ENCODE measurements at places on chromosomes 7 and 10. TPM values are rescaled to one million over a fixed set of nuclear protein-coding genes. Genes with fewer than 3 reads are reported as not detected.

GRCh38 chr7:111561654-111561903 lies 713 bp downstream of the IMMP2L start:
- DNase-seq, result no peak

DNA sequence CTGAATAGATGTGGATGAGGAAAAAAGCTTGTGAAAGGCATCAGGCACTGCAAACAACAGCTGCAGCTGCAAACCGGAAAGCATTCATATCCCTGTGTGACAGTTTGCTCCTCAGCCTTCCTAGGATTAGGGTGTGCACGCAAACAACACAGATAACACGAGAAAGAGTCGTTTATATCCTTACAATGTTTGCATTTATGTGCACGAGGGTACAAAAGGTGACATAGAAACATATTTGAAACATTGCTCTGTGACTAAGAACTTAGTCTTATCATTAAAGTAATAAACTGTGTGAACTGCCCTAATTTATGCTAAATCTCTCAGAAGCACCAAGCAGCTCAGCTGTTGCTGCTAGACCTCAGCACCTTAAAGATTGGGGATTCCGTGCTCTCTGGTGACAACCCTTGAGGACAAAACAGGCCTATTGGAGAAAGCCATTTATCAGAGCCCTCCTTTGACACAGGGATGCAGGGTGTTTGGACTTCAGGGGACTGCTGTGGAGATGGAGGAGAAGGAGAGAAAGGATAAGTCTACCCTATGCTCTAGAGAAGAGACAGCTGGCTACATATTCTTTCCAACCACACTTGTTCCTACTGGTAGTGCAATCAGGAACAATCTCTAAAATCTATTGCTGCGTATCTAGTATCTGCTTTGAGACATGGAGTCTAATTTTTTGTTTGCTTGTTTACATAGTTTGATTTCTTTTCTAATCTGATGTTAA lies 176.2 kb downstream of the GNAT3 start:
- DNase-seq, result peak; percentile 41

DNA sequence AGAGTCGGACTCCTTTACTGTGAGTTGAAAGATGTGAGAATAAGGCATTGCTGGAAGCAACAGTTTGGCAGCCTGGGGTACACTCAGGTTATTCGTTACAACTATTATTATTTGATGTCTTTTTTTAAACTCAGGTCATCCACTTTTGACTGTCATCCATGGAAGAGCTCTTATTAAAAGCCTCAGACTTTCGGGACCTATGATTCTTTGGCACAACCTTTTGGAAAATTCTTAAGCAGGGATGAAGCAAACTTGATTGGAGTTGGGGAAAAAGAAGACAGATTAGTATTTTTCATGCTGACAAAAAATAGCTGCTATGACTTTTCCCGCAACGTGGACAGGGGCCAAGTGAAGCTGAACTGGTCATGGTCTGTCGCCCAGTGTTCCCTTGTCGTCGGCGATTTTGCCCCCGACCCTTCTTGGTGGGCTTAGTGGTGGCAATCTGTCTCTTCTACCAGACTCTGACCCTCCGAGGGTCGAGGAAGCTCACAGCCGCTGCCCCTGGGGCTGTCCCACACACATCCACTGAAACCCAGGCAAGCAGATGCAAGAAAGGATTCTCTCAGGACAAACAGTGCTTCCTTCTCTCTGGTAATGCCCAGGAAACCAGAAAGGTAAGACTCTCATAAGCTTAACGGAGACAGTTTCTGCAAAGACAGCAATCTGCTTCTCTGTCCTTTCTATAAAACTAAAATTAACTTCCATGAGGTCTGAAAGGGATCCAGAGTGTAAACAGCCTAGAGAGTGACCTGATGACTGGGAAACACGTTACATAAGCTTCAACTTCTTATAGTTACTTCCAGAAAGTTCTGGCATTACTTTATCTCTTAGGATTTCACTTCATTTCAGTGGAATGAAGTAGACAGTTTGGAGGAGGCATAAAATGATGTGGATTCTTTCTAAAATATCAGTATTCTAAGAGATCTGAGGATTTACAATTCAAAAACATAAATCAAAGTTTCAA lies 1.0 kb downstream of the CPED1 start:
- peak; percentile 67 for DNase-seq

DNA sequence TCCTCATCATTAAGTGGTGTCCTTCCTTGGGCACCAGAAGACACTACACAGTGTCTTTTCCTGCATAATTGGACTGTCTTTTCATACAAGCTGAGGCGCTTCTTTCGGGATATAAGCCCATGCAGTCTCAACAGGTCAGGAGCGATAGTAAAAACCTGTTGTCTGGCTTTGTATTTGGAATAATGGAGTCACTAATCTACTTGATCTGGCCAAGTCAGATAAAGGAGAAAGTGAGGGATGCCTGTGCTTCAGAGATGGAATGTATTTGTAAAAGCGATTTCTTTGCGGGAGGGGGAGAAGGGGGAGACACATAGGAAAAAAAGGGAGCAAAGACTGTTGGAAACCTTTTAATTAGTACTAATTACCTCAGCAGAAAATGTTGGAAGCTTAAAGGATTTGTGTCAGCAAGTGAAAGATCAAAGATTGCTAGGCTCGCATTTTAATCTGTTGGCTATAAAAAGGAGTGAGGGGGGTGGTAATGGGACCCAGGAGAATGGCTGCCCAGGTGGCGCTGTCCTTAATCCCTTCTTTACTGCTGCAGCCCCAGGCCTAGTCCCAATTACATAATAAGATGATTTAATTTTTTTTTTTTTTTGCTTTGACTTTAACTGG lies 581.4 kb downstream of the LRMDA start:
- no peak for DNase-seq

DNA sequence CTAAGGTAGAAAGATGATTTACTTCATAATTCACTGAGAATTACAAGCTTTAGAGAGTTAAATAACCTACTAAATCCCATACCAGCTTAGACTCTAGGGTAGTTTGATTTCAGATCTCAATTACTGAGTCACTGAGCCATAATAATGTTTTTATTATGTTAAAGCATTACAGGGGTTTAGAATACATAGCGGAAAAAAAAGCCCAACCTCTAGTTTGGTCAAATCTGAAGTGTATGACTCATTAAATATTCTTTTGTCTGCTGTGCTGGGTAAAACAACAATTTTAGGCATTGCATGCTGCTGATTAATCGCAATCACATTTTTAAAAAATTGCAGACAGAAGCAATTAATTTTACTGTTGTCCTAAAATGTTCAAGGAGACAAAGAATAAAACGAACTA lies 48.5 kb downstream of the MALRD1 start:
- no peak for DNase-seq

- no peak for DNase-seq
These were observed 33.9 kb downstream of the BCAP29 start for GRCh38 chr7:107613948-107614347.

GRCh38 chr7:12102126-12102525 lies 109.0 kb upstream of the TMEM106B start:
- no peak for DNase-seq

GRCh38 chr7:79624336-79624735 lies 170.9 kb upstream of the MAGI2 start:
- no peak for DNase-seq

- DNase-seq, result peak; percentile 51
These were observed 1.9 kb upstream of the EPHB4 start for GRCh38 chr7:100829150-100829716.

GRCh38 chr7:120370954-120371353 lies 98.0 kb downstream of the KCND2 start:
- no peak for DNase-seq

- no peak for DNase-seq
These were observed 9.9 kb downstream of the STARD3NL start for GRCh38 chr7:38187794-38188440.

- peak; percentile 56 for DNase-seq
These were observed 157.8 kb downstream of the SNX10 start for GRCh38 chr7:26449175-26450165.

DNA sequence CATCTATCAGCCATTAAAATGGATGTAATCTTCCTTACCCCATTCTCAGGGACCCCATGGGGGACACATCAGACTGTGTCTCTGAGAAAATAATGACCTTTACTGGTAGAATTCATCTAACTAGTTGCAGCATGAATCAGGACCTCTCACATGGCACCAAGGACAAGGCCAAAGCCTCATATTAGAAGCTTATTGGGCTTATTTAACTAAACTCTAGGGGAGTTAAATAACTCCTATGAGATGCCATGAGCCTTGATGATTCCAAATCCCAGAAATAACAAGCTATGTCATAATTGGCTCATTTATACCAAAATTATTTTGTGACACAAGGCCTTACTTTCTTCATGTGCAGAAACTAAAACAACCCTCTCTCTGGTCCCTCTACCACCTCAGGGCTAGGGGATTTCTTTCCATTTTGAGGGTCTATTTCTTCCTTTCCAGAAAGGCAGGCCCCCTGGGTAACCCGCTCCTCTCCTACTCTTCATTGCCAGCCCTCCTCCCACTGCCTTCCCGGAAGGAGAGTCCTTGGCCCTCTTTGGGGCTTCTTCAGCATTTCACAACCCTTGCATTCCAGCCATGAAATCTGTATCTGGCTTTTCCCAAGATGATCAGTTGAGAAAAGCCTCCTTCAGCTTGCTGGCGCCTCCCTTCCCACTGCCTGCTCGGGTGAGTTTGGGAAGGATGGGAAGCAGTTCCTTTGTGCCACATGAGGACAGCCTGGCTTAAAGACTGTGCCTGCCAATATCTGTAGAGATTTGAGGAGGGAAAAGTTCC lies 41.8 kb upstream of the TRIM8 start:
- peak; percentile 89 for DNase-seq

SEMA3D gene
- total RNA-seq, result 43.1 TPM

SLC39A12 gene
- total RNA-seq, result not detected

ANLN gene
- 31.1 TPM for total RNA-seq

SH2D4B gene
- total RNA-seq, result 1.9 TPM

KLHL7 gene
- total RNA-seq, result 18.1 TPM

SEC31B gene
- total RNA-seq, result 4.6 TPM

PRR15 gene
- total RNA-seq, result not detected

FKBP14 gene
- 55.4 TPM for total RNA-seq

SRRM3 gene
- 3.1 TPM for total RNA-seq

FFAR4 gene
- 0.96 TPM for total RNA-seq

ITGA8 gene
- total RNA-seq, result 1.7 TPM
